ENCODE measurements at places on chromosomes 12 and 14.
A peak's percentile ranks its signal among the peaks of the same experiment; 100 is the strongest.

DNA sequence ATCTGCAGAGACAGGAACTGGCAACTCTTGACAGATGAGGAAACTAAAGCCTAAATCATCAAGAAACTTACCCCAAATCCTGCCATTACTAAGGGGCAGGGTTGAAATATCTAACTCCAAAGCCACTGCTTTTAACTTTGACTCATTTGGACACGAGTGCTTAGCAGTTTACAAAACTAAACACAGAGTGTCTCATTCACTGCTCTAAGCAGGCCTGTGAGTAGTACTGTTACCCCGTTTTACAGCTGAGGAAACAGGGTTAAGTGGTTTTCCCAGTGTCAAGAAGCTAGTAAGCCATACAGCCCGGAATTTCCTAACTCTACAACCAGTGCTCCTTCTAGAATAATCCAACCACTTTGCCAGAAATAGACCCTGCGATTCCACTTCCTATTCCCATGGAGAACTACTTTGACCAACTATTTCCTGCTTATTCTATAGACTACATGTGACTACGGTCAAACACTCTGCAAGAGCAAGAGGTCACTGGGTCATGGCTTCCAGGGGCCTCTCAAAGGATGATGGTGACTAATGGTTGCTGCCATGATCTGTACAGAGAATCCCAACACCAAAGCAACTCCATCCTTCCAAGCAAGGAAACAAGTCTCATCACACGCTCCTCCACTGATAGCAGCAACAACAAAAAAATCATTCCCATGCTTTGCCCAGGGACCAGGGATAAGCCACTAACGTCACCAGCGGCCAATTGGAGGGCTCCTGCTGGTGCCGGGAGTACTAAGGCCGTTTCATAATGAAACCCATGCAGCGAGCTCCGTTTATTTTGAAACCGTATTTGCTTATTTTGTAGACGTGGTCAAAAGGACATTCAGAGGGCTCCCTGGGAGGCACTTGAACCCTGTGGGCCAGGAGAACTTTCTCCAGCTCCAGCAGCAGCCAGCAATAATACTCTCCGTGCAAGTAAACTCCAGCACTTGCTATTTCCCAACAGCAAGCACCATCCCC is 56.3 kb downstream of the NUAK1 start:
- DNase-seq: no peak

GRCh38 chr12:3751151-3752095 is 1.5 kb downstream of the CRACR2A start:
- DNase-seq: no peak

- no peak for DNase-seq
Observed at GRCh38 chr14:29814156-29815015, 113.3 kb downstream of the PRKD1 start.

DNA sequence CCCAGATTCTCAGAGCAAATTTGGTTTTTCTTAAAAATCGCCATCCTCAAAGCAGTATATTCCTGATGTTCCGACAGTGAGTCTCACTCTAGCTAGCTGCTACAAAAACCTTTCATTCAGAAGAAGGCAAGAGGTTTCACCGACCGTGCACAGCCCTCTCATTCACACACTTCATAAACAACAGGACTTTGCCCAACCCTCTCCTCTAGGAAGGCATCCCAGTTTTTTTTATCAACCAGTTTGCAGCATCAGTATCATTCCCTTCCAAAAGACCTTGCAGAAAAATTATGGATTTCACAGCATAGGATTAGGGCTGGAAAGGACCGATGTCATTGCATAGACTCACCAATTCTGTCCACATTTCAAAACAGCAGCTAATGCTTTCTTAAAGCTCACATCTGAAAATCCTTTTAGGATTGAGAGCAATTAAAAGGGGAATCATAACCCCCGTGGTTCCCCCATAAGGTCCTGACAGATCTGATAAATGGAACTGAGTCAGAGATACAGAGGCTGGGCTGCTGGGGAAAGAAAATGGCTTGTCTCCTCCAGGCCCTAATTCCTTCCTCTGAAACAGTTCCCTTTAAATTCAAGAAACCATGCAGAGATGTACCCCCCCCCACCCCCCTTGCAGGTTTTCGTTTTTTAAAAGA is 597 bp downstream of the SVOP start:
- DNase-seq: no peak

GRCh38 chr14:95481391-95482022 is 34.9 kb downstream of the SYNE3 start:
- DNase-seq: no peak

DNA sequence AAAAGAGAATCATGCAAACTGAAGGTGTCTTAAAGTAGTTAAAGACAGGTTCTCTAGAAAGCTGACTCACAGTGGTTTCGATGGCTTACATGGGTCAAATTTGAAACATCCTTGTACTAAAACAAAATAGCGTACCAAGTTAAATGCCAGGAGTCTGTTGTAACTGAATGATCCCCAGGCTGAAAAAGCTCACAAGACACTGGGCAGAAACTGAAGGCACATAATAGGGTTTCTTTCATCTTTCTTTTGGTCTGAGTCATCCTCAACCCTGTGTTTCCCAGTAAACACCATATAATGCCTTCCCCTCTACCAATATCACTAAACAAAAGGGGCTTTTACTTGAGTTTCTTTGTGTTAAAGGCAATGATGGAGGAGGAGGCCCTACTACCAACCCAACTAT is 12.8 kb downstream of the ZFYVE1 start:
- DNase-seq: no peak

DNA sequence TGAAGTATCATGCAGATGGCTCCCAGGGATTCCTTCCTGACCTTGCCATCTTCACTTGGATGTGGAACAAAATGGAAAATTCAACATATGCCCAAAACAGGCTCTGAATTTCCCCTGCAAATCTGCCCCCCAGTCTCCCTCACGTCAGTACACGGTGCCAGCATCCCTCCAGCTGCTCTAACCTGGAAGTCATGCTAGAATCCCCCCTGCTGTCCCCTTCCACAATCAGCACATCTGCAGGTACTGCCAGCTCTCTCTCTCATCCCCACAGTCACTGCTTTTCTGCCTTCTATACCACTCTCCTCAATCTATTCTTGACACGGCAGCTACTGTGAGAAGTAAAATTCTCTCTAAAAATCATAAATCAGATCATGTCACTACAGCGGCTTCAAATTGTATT is 21.6 kb downstream of the GALNT6 start:
- no peak for DNase-seq

- no peak for DNase-seq
Observed at GRCh38 chr14:34437729-34438080, 24.3 kb downstream of the SPTSSA start.

DNA sequence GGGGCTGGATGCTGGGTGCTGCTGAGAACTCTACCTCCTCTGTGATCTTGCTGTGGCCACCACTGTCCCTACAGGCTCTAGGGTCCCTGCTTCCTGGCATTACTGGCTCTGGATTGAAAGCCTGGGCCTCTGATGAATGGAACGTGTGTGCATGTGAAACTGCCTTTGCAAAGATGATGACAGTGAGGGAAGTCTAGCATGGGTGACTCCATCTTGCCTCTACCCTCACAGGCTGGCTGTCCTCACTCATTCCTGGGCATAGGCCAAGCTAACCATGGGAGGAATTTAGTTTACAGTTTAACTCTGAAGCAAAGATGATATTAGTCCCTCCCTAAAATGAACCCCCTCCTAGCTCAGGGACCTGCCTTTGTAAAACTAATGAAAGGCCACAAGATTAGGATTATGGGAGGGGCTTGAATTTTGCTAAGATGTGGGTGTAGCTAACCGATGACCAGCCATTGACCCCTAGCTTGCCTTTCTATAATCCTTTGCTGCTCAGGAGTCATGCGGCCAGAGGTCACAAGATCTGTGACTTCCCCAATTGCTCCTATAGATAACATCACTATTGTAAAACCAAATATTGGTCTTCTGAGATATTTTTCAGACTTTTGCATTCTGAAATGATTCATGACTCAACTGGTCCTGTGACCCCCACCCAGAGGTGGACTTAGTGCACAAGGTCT is 2.2 kb upstream of the C1S start:
- peak; percentile 28 for DNase-seq

DNA sequence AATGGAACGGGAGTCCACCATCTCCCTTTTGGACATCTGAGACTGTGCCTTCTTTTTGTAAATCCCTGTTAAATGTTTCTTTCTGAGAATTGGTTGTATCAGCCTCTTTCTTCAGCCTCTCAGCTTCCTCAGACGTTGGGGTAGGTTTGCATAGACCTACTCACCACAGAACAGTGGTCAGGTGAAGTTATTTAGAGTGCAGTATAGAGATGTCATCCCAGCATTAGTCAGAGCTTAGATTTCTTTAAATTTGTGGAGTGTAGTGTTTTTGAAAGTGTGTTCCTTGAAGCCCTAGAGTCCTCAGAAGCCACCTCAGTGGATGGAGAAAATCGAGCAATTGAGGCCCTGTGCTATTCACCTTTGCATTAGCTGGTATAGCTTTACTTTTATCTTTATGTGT is 8.9 kb upstream of the EEA1 start:
- DNase-seq: no peak

- DNase-seq: no peak
Observed at GRCh38 chr12:14710632-14711320, 14.4 kb upstream of the GUCY2C start.

GRCh38 chr12:11059784-11060183 is 2.3 kb downstream of the TAS2R46 start:
- DNase-seq: no peak

DNA sequence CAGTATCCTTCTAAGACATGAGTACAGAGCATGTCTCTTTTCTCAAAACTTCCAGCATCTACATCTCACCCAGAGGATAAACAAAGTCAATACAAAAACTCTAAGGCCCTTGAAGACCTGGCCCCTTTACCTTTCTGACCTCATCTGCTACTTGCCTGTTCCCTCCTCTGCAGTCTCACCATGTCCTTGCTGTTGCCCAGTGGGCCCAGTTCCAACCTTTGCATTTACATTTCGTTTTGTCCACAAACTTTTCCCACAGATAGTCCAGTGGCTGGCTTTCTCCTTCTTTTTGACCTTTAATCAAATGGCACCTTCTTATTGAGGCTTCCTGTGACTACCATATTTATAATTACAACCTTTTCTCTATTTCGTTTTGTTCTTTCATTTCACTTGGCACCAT is 1.6 kb downstream of the IRAK4 start:
- DNase-seq: no peak

GRCh38 chr14:51939755-51940301 is 49.5 kb upstream of the RTRAF start:
- no peak for DNase-seq

DNA sequence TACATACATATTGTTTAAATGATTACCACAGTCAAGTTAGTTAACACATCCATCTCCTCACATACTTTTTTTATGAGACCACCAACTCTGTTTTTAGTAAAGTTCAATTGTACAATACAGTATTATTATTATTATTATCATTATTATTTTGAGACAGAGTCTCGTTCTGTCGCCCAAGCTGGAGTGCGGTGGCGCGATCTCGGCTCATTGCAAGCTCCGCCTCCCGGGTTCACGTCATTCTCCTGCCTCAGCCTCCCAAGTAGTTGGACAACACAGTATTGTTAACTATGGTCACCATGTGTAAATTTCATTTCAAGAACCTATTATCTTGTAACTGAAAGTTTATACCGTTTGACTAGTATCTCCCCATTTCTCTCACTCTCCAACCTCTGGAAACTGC is 942.0 kb upstream of the FBXO33 start:
- DNase-seq: no peak

DNA sequence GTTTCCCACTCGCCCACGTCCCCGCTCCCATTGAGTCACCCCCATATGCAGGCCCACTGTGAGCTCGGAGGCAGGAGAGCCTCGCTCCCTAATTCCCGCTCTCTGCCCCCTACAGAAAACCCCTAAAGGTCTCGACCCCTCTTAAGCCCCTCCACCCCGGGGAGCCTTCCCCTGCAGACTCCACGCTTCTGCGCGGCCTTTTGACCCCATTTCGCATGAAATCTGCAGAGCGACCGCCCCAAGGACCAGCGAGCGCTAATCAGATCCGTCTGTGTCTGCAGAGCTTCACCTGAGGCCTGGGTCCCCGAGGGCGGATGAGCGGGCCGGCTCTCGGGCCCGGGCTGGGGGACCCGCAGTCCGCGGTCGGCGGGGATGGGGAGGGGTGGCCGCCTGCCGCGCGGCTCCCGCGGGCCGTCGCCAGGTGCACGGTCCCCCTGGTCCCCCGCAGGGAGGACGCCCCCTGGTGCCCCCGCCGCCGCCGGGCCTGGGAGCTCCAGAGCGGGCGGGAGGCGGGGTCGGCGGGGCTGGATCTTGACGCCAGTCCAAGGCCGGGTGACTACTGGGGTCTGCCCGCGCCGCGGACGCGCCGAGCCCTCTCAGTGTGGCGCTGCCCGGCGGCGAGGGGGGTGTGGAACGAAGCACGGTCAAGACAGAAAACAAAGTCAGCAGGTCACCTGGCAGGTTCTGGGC is 10.1 kb downstream of the BMP4 start:
- DNase-seq: no peak

GRCh38 chr14:102197317-102197853 is 57.7 kb downstream of the WDR20 start:
- DNase-seq: no peak

DNA sequence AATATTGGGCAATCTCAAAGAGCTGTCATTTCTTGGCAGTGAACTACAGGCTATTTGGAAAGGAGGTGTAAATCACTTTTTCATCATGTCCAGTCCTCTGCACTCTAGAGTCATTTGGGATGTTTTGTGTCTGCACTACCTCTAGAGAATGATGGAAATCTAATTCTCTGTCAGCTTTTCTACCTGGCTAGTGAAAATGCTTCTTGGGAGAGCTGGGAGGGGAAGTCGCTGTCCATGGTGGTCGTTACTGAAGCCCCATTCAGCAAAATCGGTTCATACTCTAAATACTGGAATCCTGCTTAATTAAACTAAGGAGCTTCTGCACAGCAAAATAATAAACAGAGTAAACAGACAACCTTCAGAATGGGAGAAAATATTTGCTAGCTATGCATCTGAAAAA is 251.8 kb downstream of the APAF1 start:
- no peak for DNase-seq

DNA sequence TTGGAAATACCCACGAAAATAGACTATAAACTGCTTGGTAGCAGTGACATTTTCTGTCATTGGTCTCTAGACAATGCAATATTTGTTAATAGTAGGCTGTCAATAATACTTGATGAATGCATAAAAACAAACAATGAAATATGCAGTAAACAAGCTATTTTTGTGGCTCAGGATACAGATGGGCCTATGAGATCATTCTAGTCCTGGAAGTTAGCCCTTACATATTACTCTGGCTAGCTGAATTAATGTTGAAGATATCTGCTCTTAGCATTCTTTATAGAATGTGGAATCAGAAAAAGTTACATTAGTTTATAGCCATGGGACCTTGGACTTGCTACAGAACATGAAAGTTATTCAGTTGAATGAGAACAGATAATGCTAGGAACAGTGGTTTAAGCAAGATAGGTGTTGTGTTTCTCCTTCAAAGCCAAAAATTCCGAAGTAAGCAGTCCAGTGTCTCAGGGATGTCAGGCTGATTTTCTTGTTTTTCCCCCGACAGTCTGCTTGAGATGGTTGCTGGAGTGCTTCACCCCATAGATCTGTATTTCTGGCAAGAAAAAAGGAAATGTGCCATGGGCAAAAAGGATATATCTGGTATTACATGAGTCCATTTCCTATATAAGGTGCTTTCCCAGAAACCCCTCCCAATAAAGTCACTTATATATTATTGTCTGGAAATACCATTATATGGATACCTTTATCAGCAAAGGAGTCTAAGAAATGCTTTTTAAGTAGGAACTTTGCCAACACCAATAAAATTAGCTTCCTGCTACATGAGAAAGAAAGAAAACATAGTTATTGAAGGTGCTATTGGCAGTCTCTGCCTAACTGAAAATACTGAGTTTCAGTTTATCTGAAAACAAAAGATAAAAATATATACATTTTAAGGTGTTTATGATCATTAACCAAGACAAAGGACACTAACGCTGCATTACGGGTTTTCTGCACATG is 619.4 kb upstream of the ATP2B1 start:
- DNase-seq: no peak

GRCh38 chr12:130428116-130428515 is 90.4 kb downstream of the PIWIL1 start:
- DNase-seq: no peak
